ENCODE measurements at places on chromosomes 2 and 18. TPM values are rescaled to one million over a fixed set of nuclear protein-coding genes. Genes with fewer than 3 reads are reported as not detected.

Gene ZNF2
- total RNA-seq = 11.4 TPM

Gene PAX8
- 6.4 TPM for total RNA-seq

Gene STEAP3
- total RNA-seq = 2.8 TPM

Gene TDRD15
- total RNA-seq = not detected

Gene AAK1
- 13.1 TPM for total RNA-seq

Gene GKN2
- not detected for total RNA-seq

Gene FOSL2
- total RNA-seq = 75.3 TPM

Gene CDC42EP3
- 66.9 TPM for total RNA-seq

Gene RTKN
- total RNA-seq = 14.1 TPM

Gene RNF103
- 33.2 TPM for total RNA-seq

Gene SLC9A2
- 0.29 TPM for total RNA-seq

Gene CRYGC
- not detected for total RNA-seq

Gene SPEG
- total RNA-seq = 28.1 TPM

Gene DOK6
- total RNA-seq = 0.26 TPM

Gene KCNE4
- total RNA-seq = 12.4 TPM

Gene KANSL3
- 56.8 TPM for total RNA-seq

Gene CKAP2L
- total RNA-seq = 8.8 TPM

Gene GALNT5
- 8.1 TPM for total RNA-seq

Gene HOXD12
- 0.76 TPM for total RNA-seq

Gene PDE1A
- total RNA-seq = 13.1 TPM

Gene ERFE
- not detected for total RNA-seq

Gene C2orf15
- total RNA-seq = not detected

Gene HK2
- total RNA-seq = 8.6 TPM

Gene CAD
- total RNA-seq = 27.2 TPM

Gene FAHD2A
- 34.2 TPM for total RNA-seq

Gene SH3YL1
- total RNA-seq = 6.9 TPM

Gene MYL12B
- total RNA-seq = 387 TPM

Gene SIX3
- not detected for total RNA-seq

Gene TRIM43
- not detected for total RNA-seq

Gene ME2
- total RNA-seq = 46.4 TPM

Gene ANKRD29
- total RNA-seq = 33.4 TPM

Gene RAD51AP2
- total RNA-seq = 0.69 TPM

Gene ANKRD23
- total RNA-seq = 4.4 TPM

Gene TSPYL6
- total RNA-seq = not detected

Gene ITGB6
- 0.59 TPM for total RNA-seq

Gene UGT1A8
- not detected for total RNA-seq

Gene LIPG
- 8.0 TPM for total RNA-seq

Gene CFAP65
- total RNA-seq = 2.6 TPM

Gene SPDYA
- total RNA-seq = 7.3 TPM

Gene SYT4
- total RNA-seq = 1.9 TPM

Gene DHRS9
- total RNA-seq = not detected

Gene CACNB4
- total RNA-seq = 2.1 TPM

Gene MC5R
- not detected for total RNA-seq

Gene TUBA4B
- not detected for total RNA-seq

Data from uterus (tissue), 4 donors.